Stimulated activated CD8-positive, alpha-beta memory T cell treated with anti-CD3 and anti-CD28 coated beads, Interleukin-7, amount 100 ng/mL, for 1 hour (primary cell): ENCODE measurements at places on chromosomes 4 and X.

GRCh38 chrX:77743720-77744119 lies 42.3 kb downstream of the ATRX start:
- no peak for DNase-seq

DNA sequence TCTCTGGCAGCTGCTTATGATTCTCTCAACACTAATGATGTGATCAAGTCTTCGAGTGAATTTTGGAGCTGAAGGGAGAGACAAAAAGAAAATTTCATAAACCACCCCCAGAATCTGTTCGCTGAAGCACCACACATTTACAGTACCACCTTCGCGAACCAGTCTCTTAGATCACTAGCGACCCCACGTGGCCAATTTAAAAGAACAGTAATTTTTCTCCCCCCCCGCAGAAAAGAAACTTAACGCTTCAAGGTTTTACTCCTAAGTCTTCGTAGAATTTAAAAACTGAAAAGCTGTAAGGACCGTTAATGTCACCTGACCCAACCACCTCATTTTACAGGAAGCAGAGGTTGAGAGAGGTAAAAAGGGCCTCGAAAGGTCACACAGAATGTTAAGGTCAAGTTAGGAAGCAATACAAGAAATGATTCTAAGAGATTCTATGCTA lies 187.5 kb downstream of the QDPR start:
- no peak for DNase-seq

DNA sequence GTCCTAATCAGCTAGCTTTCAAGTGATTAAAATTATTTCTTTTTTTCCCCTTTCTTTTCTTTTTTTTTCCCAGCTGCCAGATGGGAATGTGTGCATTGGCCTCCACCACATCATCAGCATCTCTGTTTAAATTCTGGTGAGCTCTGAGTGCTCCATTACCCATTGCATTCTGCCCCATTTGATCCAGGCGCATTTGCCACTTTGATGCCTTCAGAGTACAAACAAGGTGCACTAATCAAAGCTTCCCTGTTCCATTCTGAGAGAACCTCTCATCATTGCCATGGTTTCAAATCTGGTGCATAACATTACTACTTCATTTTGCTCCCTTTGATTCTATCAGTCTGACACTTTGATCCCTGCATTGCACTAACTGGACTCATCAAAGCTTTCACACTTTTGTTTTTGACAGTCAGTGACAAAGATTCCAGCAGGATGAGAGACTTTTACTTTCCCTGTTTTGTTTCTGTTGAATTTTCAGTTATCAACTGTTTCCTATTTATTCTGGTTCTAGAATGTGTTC lies 238.8 kb upstream of the PCDH10 start:
- DNase-seq, result no peak

- DNase-seq, result no peak
Observed at GRCh38 chrX:43345166-43345565, 310.9 kb upstream of the MAOA start.

- no peak for DNase-seq
Observed at GRCh38 chr4:99654361-99654761, 3.3 kb downstream of the C4orf54 start.

DNA sequence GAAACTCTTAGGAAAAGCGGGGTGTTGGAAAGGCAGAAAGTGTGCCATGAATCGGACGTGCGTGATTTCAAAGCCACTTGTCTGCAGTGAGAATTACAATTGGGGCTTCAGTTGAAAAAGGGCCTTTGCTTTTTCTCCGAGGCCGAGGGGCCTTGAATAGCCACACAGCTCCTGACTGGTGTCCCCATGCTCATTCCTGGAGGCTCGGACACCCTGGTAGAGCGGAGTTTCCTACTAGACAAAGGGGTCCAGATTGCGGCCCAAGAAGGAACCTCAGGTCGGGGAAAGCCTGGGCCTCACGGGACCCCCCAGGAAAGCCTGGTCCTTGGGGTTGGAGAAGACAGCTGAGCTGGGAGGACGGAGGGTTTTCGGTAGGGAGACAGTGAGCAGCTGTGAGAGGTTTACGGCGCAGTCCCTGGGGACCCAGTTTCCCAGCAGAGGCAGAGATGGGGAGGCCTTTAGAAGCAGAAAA lies 3.0 kb upstream of the SHOX start:
- DNase-seq, result no peak

- no peak for DNase-seq
Observed at GRCh38 chr4:141390571-141390970, 169.9 kb downstream of the ZNF330 start.

- no peak for DNase-seq
Observed at GRCh38 chr4:60522265-60522664, 677.9 kb upstream of the ADGRL3 start.

DNA sequence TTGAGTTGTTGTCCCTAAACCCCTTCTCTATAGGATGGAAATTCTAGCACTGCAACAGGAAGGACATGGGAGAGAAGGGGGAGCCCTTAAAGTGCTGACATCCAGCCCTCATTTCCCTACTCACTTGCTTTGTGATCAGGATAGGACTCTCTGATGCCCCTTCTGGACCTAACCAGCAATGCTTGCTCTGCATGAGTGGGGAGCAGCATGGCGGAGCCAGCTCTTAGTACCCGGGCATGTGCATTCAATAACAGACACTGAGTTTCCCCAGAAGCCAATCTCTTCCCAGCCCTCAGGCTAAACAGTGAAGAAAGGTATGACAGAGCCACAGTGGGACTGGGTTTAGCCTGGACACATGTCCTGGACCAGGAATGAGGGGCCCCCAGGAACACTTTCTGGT lies 14.0 kb downstream of the SOD3 start:
- no peak for DNase-seq

- no peak for DNase-seq
Observed at GRCh38 chr4:140793291-140793690, 37.1 kb upstream of the TBC1D9 start.

DNA sequence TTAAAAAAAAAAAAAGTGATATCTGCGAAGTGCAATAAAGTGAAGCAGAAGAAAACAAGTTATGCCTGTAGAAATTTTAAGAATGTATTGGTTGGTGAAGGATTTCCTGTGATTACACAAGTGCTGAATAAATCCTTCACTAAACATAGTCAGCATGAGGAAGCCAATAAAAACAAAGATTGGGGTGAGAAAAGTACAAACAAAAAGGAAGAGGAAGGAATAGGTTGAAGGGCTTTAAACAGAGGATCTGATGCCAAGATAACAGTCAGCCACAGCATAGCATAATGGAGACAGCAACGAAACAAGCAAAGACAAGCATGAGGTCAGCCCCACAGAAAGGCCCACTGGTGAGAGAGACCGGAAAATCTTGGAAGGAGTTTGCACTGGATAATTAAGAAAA lies 372.2 kb downstream of the ADAM29 start:
- no peak for DNase-seq

GRCh38 chr4:27846951-27847350 lies 986.3 kb downstream of the STIM2 start:
- DNase-seq, result no peak

- no peak for DNase-seq
Observed at GRCh38 chr4:155073852-155074251, 134.6 kb upstream of the NPY2R start.

DNA sequence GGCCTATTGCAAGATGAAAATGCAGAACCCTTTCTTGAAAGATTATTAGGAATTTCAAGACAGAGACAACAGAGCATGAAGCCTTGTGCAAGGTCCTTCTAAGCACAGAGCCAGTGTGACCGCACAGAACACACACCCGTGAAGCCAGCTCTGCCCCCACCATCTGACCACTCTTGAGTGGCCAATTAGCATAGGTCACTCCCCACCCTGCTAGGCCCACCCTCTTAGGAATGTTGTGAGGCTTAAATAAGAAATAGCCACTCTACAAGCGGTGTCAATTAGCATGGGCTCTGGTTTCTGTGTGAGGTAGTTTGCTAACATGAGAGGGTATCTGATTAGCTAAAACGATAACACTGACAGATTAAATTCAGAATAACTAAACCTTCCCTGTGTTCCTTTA lies 152.9 kb downstream of the PTTG2 start:
- no peak for DNase-seq

GRCh38 chr4:41537292-41537890 lies 566 bp upstream of the LIMCH1 start:
- DNase-seq, result no peak

DNA sequence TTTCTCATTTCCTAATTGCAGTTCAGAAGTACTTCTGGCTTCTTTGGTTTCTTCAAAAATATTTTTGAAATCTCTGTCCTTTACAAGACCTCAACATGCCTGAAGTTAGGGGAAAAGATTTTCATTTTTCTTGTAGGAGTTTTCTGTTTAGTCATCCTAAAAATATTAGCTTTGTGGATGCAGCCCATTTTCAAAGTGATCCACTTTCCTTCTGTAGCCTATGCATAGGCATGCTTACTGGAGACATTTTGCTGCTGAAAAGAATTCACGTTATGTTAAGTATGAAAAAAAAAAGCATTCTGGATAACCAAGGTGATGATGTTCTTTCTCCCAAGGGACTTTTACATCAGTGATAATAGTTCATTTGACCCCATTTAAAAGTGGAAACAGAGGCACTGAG lies 245.6 kb downstream of the THOC2 start:
- no peak for DNase-seq

- DNase-seq, result no peak
Observed at GRCh38 chrX:122268353-122268752, 915.7 kb upstream of the GRIA3 start.
